Posterior cingulate gyrus (tissue), 11 donors: ENCODE measurements at places on chromosomes 5 and 9.

GRCh38 chr5:154197801-154198491 is 7.4 kb downstream of the GALNT10 start:
- DNase-seq, result no peak

GRCh38 chr9:34493972-34494535 is 28.7 kb downstream of the ENHO start:
- no peak for DNase-seq

- DNase-seq, result no peak
These were observed 342.6 kb downstream of the DMAC1 start for GRCh38 chr9:7456793-7457530.

DNA sequence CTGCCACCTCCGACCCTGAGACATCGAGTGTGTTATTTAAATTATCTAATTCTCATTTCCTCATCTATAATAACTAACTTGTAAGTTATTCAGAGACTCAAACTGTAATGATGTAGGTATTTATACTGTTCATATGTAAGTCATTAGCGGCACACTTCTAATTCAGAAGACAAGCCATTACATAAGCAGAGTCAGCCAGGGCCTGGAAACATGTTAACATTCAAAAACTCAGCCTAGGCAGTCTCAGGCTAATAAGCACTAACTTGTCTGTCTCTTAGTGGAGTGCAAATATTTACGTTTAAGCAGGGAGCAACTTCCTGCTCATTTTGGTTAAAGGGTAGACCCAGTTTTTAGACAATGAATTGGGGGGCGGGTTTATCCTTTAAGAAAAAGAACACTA is 598.4 kb downstream of the ACTL7B start:
- DNase-seq, result no peak

DNA sequence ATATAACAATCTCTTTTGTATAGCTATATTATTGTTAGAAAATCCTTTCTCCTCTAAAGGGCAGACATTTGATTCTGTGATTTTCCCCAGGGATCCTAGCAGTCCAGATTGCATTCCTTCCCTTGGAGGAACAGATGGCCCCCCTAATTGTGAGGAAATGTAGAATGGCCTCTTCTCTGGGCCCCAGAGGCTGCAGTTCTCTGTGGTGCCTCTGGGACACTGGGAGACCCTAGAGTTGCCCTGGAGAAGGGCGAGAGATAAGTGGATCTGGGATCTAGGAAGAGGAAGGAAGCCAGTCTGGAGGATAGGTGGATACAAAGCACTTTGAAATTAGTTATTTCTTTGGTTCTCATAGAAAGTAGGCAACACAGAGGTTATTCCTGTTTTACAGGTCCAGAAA is 1.9 kb upstream of the HINT2 start:
- DNase-seq, result no peak

DNA sequence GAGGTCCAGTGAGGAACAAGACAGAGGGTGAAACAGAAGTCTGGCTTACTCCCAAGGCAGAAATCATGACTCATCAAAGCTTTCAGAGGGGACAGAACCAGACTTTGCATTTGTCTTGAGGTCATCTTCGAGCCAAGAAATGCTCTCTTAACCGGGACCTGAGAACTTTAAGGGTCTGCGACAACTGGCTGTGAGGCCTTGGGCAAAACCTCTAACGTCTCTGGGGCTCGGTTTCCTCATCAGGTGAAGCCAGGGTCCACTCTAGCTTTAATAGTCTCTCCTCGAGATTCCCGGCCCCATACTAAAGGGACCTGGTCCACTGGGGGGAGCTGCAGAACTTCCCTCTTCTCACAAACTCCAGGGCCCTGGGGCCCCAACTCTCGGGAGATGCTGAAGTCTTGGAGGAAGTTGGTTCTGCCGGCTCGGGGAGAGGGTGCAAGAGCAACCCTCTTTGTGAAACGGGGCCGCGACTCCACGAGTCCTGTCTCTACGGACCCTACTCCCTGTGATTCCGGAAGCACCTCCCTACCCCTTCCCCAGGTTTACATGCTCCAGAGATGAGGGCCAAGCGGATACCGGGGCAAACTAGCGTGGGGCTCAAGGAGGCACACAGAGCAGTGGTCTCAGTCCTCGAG is 2.6 kb downstream of the GLIS3 start:
- peak; percentile 33 for DNase-seq

DNA sequence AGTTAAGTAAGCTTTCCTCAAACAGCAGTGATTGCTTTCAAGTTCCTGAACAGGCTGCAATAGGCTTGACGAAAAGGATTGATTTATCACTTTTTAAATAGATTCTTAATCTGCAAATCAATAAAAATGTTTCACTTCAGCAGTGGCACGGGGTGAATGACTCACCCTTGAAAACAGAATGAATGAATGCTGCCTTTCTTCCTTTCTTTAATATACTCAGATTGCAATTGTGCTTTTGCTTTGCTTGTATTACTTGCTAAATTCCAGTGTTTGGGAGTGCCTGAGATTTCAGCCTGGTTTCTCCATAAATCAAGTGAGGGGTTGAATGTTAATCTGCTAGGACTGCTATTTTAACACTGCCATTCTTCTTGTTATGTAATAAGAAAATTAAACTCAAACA is 1293.8 kb downstream of the PTPRD start:
- DNase-seq, result no peak

DNA sequence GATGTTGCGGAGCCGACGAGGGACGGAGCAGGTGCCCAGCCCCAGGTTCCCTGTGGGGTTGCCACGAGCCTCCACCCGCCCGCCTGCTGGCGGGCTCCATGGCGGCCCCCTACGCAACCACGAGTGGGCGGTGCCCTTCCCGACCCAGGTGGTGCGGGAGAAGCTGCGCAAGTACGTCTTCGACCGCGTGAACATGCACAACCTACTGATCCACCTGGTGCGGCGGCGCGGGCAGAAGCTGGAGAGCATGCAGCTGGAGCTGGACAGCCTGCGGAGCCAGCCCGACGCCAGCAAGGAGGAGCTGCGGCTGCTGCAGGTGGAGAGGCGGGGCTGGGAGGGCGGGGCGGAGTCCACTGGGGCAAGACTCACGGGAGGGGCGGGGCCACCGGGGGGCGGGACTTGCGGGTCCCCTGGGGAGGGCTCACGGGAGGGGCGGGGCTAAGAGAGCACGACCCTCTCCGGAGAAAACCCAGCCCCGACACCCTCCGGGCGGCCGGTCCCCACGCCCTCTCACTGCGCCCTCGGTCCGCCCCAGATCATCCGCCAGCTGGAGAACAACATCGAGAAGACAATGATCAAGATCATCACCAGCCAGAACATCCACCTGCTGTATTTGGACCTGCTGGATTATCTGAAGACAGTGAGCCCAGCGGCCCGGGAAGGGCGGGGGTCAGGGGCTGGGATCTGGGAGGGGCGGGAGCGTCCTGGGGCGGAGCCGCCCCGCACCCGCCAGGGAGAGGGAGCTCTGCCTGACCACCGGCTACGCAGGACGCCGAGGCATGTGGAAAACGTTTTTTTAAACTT is 3.9 kb downstream of the CCDC183 start:
- DNase-seq, result peak; percentile 95

- DNase-seq, result no peak
These were observed 126.1 kb upstream of the RASA1 start for GRCh38 chr5:87141544-87141943.

- DNase-seq, result no peak
These were observed 163.9 kb downstream of the ZNF608 start for GRCh38 chr5:124582561-124582840.

DNA sequence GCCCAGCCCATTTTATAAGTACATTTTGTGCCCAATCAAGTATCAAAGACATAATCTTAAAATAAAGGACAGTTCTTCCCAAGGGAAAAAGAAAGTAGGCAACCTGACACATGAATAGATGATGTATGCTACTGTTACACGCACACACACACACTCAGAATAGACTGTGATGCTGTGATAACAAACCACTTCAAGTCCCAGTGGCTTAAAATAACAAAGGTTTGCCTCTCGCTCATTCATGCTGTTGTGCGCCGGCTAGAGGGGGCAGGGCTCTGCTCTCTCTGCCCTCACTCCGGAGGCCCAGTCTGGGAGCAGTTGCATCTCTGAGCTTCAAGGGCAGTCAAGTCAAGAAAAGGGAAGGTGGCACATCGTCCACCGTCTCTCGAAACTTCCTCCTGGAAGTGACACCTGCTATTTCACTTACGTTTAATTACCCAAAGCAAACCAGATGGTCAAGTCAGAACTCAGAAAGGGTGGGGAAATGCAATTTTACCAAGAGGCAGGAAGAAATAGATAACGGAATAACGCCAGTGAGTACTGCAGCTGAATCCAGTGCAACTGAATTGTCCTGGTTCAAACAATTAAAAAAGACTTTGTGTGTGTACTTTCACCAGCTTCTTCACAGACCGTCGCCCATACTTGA is 43.3 kb downstream of the ANKRD33B start:
- DNase-seq, result no peak
